ENCODE measurements at places on chromosomes 7 and 10.

- no peak overlapping the region for H3K4me3 ChIP-seq
- H3K4me1 ChIP-seq: peaks cover 6% of the 10 kb centered on the region
- DNase-seq: no peak
- H3K27ac ChIP-seq: no peak overlapping the region
- no peaks in the 10 kb centered on the region for H3K36me3 ChIP-seq
Measured at GRCh38 chr10:22454634-22455033, 109.3 kb downstream of the SPAG6 start.

DNA sequence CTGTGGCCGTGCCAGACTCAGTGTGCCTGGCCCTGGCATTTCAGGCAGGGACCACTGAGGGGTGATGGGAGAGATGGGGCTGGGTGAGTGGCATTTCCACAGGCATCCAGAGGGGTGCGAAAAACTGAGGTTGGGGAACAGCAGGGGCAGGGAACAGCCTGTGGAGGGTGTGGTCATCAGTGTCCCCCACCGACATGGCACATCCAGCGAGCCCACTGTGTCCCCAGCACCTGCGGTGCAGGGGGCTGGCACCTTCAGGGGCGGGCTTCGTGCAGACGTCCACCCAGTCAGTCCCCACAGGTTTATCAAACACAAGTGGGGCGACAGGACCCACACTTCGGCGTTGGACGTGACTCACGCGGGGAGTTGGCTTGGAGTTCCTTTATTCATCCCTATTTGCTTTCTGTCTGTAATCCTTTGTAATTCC lies 14.8 kb downstream of the CUX1 start:
- no peaks in the 10 kb centered on the region for H3K27me3 ChIP-seq
- no peaks in the 10 kb centered on the region for H3K4me1 ChIP-seq
- H3K36me3 ChIP-seq: peaks cover 3% of the 10 kb centered on the region
- no peak overlapping the region for H3K27ac ChIP-seq
- no peak overlapping the region for H3K4me3 ChIP-seq
- DNase-seq: no peak

- no peak for DNase-seq
- no peaks in the 10 kb centered on the region for H3K27me3 ChIP-seq
- H3K27ac ChIP-seq: no peak overlapping the region
- no peaks in the 10 kb centered on the region for H3K4me1 ChIP-seq
Measured at GRCh38 chr10:56823849-56824248, 462.8 kb upstream of the ZWINT start.

- H3K36me3 ChIP-seq: no peaks in the 10 kb centered on the region
- H3K27ac ChIP-seq: no peak overlapping the region
- H3K4me1 ChIP-seq: no peaks in the 10 kb centered on the region
- H3K27me3 ChIP-seq: peaks cover 3% of the 10 kb centered on the region
Measured at GRCh38 chr10:127973791-127974311, 66.9 kb downstream of the PTPRE start.

GRCh38 chr7:29565224-29565630 lies 1.6 kb downstream of the PRR15 start:
- H3K27me3 ChIP-seq: peaks cover 18% of the 10 kb centered on the region
- DNase-seq: no peak
- no peak overlapping the region for H3K27ac ChIP-seq
- no peak overlapping the region for H3K4me3 ChIP-seq
- H3K36me3 ChIP-seq: no peaks in the 10 kb centered on the region
- peaks cover 7% of the 10 kb centered on the region for H3K4me1 ChIP-seq

GRCh38 chr10:69037489-69037888 lies 48.9 kb downstream of the KIFBP start:
- no peaks in the 10 kb centered on the region for H3K27me3 ChIP-seq
- H3K27ac ChIP-seq: no peak overlapping the region
- H3K36me3 ChIP-seq: no peaks in the 10 kb centered on the region

DNA sequence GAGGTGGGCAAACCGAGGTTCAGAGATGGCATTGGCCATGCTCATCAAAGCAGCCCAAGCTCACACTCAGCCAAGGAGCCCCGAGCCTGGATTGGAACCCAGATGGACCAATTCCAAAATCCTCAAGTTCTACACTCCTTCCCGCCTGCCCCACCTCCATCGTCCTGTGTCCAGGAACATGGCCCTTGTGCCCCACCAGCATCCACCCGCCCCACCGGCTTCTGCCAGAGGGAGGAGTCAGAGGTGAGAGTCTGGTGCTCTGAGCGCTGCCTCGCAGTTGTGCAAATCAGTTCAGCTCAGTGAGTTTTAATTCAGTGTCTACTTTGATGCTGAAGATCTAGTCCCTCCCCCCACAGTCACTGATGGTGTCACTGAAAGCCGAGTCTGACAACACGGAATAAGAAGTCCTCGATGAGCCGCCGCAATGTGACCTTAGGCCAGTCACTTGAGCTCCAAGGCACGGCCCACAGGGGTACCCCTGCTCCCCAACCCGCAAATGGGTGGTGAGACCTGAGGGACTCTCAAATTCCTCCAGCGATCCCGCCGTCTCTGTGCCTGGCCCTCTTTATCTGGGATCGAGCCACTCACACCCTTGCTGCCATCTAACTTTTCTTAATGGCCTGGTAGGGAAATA lies 26.3 kb downstream of the PRKAG2 start:
- no peak for DNase-seq
- H3K27me3 ChIP-seq: no peaks in the 10 kb centered on the region
- H3K4me3 ChIP-seq: no peak overlapping the region
- H3K36me3 ChIP-seq: peaks cover 3% of the 10 kb centered on the region
- no peak overlapping the region for H3K27ac ChIP-seq

GRCh38 chr10:22832066-22832602 lies 95.7 kb upstream of the ARMC3 start:
- H3K27ac ChIP-seq: no peak overlapping the region
- no peak for DNase-seq
- no peak overlapping the region for H3K4me3 ChIP-seq
- no peaks in the 10 kb centered on the region for H3K27me3 ChIP-seq

GRCh38 chr7:69367780-69368179 lies 230.5 kb upstream of the AUTS2 start:
- H3K27ac ChIP-seq: no peak overlapping the region
- H3K4me1 ChIP-seq: no peaks in the 10 kb centered on the region
- no peak overlapping the region for H3K4me3 ChIP-seq
- DNase-seq: no peak
- H3K27me3 ChIP-seq: no peaks in the 10 kb centered on the region

GRCh38 chr7:105224884-105225651 lies 163.7 kb downstream of the SRPK2 start:
- H3K4me1 ChIP-seq: peaks cover 6% of the 10 kb centered on the region
- H3K27me3 ChIP-seq: no peaks in the 10 kb centered on the region
- DNase-seq: no peak
- no peak overlapping the region for H3K27ac ChIP-seq
- peaks cover 4% of the 10 kb centered on the region for H3K36me3 ChIP-seq
- H3K4me3 ChIP-seq: peak overlapping the region; percentile 4

Data from CD4-positive, CD25-positive, alpha-beta regulatory T cell (primary cell).